ENCODE measurements at places on chromosomes 7 and 10.

GRCh38 chr7:68376131-68376661, 1222.1 kb upstream of the AUTS2 start:
- DNase-seq: no peak

DNA sequence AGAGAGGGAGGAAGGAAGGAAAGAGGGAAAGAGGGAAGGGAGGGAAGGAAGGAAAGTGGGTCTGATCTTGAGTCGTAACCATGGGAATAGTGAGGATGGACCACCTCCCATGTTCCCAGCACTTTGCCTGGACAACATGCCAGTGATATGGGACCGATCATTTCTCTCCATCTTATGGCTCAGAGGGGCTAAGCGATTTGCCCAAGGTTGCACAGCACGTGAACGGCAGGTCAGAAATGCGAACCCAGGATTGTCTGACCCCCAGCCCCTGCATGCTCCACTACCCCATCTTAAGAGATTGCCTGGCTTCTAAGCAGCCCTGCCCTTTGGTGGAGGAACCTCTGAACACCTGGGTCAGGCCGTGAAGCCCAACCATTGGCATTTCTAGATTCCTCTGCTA, 109.0 kb upstream of the CARD11 start:
- no peak for DNase-seq

- no peak for DNase-seq
Observed at GRCh38 chr7:114943953-114944744, 22.3 kb downstream of the MDFIC start.

DNA sequence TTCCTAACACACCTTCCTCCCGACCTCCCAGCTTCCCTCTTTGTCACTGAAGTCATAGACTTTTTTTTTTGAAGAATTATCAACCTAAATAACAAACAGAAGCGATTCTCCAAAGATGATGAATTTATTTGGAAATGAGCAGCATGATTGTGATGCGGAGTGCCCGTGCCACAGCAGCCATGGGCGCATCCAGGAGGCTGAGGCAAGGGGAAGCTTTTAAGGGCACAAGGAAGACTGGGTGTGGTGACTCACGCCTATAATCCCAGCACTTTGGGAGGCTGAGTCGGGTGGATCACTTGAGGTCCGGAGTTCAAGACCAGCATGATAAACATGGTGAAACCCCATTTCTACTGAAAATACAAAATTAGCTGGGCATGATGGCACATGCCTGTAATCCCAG, 16.2 kb upstream of the GIMAP8 start:
- DNase-seq: no peak

GRCh38 chr7:42134276-42134876, 102.6 kb downstream of the GLI3 start:
- DNase-seq: no peak

GRCh38 chr7:148056406-148056805, 534.2 kb upstream of the C7orf33 start:
- DNase-seq: no peak

DNA sequence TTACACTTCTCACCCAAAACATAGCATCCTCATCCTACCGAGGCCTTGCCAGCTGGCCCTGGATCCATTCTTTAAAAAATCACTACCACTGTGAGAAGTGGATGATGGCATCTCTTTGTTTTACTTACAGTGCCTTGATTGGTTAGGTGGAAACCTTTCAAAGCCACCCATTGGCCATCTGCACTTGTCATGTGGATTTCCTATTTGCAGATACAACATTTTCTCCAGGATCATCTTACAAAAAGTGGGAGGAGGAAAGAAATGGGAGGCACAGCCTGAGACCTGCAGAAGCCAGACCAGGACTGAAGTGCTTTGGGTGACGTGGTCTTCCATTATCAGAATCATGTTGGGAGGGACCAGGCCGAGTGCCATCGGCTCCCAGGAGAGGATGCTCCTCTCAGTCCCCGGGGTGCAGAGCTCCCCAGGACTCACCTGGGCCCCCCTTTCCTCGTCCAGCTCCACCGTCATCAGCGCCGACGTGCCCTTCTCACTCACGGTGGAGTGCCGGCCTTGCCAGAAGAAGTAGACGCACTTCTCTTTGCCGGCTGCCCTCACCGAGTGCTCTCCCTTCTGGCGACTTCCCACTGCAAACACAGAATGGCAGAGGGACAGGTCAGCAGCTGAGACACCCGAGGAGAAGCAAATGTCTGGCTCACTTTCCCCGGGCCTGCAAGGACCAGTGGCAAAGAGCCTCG, 161.2 kb downstream of the SVIL start:
- DNase-seq: no peak

GRCh38 chr10:42985436-42986316, 91.2 kb upstream of the RET start:
- peak; percentile 40 for DNase-seq

- no peak for DNase-seq
Observed at GRCh38 chr7:93551063-93551895, 23.2 kb downstream of the CALCR start.

DNA sequence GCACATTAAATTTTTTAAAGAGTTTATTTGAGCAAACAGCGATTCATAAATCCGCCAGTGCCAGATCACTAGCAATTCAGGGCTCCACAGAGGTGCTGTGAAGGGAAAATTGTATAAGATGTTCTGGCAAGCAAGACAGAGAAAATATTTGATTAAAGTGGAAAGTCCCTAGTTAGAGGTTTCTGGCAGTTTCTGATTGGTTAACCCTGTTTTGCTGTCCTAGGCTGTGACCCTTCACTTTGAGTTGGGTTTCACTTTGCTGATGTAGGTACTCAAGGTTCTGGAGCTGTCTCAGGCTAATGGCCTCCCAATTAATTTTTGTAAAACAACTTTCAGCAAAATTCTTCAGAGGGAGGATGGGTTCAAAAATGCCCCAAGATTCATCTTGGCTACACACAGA, 79.4 kb upstream of the NXPH1 start:
- DNase-seq: no peak

- DNase-seq: no peak
Observed at GRCh38 chr7:99311702-99312101, 14.0 kb upstream of the ARPC1A start.

DNA sequence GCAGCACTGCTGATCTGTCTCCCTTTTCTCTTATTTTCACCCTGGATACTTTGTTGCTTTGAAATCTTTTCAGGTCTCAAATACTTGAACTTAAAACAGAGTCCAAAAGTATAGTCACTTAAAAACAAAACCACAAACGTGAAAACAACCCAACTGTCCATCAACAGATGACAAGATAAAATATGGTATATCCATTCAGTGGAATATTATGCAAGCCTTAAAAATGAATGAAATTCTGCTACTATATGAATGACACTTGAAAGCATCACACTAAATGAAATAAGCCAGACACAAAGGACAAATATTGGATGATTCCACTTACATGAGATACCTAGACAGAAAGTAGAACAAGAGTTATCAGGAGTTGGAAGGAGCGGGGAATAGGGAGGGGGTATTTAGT, 44.7 kb upstream of the EFCAB10 start:
- DNase-seq: no peak

GRCh38 chr7:105764506-105764905, 111.9 kb downstream of the ATXN7L1 start:
- DNase-seq: no peak

GRCh38 chr10:15482156-15482555, 111.1 kb upstream of the FAM171A1 start:
- no peak for DNase-seq

DNA sequence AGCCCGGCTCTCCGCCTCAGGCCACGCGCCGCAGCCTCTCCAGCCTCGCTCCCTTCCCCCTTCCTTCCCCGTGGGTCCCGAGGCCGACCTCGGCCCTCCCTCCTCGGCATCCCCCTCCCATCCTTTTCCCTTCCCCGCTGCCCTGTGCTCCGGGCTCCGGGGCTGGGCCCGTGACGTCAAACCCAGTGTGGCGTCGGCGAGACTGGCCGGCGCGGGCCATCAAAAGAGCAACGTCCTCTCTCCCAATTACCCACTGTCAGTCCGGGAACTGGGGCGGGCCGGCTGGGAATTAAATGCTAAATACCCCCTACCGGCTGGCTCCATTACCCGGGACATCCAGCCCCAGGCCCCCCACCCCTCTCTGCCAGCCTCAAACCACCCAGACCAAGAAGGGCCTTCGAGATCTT, 2.6 kb upstream of the GATA3 start:
- DNase-seq: no peak

GRCh38 chr10:61923950-61924274, 22.4 kb downstream of the ARID5B start:
- no peak for DNase-seq

DNA sequence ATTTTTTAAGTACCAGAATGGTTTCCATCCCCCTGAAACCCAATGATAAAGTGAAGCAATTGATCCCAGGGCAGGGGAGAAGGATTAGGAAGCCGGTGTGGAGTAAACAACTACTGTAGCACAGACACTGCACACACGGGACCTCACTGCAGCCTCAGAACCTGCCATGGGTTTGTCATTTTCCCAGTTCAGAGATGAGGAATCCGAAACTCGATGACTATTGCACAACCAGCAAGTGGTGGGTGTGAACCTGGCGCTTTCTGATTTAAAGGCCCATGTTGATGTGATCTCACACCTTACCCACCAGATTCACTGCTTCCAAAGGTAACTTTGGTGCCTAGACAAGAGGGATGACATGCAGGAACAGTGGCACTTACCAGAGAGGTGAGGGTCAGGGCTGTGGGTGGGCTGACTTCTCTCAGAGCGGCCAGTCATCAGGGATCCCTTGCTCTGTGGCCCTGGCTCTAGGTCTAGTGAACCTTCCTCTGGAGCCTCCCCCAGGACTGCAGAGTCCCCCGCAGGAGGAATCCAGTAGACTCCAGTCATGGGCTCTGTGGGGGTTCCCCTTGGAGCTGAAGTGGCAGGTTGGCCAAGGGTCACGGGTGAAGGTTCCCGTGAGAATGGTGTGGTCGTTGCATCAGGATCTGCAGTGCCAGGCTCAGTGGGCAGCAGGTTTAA, 62.8 kb downstream of the PKD1L1 start:
- no peak for DNase-seq

DNA sequence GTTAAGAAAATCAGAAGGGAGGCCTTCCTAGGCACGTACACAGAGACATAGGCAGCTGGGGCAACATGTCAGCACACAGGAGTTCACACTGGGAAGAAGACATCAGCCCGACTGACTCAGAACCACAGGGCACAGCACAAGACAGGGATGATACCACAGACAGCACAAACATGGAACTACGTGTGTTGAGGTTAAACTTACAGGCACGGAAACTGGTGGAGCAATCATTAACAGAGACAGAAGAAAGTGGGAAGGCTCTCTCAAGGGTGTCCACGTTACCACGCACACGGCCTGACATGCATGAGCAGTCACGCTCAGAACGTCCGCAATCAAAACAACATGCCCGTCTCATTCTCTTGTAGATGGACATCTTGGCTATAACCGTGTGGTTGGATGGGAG, 636.4 kb downstream of the KCNMA1 start:
- no peak for DNase-seq

DNA sequence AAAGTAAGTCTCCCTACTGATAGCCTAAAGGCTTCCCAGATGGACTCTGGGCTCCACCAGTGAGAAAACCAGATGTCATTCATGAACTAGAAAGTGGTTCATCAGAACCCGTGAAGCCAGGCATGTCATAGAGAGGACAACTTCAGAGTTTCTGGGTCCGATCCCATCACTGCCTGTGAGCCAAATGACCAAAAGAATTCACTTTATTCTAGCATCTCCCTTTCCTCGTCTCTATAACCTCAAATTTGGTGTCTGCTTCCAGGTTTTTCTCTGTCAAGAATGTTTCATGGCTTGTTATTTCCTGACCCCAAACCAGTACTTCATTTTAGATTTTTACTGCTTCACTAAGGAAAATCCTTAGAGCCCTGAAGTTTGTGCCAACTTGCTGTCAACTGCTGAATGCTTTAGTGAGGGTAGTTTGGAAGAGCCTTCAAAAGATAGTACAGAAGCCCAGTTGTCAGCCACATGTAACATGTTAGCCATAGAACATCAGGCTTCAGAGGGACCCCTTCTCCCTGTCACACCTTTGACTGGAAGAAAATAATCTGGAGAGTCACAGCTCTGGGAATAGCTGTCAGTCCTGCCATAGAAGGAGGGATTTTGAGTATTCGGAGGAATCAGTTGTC, 34.0 kb downstream of the ITGB8 start:
- no peak for DNase-seq

GRCh38 chr10:30178356-30178964, 119.1 kb upstream of the JCAD start:
- no peak for DNase-seq

DNA sequence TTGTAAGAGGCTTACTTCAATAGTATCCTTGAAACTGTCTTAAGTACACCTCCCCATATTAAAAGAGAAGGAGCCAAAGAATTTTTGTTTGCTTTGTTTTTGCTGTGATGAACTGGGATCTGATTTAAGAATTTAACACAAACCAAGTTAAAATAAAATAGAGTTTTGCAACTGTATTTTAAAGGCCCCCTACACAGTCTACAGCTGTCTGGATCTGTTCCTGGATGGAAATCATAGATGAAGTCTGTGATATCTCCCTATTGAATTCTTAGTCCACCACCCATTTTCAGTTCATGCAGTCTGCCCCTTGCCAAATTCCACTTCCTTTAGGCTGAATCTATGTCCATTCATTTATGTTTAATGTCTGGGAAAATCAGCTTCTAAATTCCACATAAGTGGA, 169.8 kb upstream of the MEOX2 start:
- DNase-seq: no peak

- DNase-seq: no peak
Observed at GRCh38 chr7:29623973-29624372, 60.3 kb downstream of the PRR15 start.

- DNase-seq: no peak
Observed at GRCh38 chr10:6119423-6119822, 30.6 kb downstream of the RBM17 start.

DNA sequence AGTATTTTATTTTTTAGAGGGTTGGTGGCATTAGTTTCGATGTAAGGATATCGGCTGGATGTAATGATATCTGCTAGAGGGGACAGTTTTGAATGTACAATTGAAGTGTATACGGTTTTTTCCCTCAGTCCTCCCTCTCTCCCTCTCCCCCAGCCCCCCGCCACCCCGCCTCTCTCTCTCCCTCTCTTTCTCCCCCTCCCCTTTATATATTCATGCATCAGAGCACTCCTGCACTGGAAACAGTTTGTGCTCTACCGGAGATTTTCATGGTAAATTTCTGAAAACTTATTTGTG, 1.6 kb downstream of the GLCCI1 start:
- no peak for DNase-seq

All from lower lobe of right lung (tissue), 2 donors.